ENCODE measurements at places on chromosomes 3 and 15. TPM values are rescaled to one million over a fixed set of nuclear protein-coding genes. Genes with fewer than 3 reads are reported as not detected.

Gene FMN1
- total RNA-seq = 42.1 TPM

- no peaks in the 10 kb centered on the region for H3K36me3 ChIP-seq
- DNase-seq = peak; percentile 66
- no peak overlapping the region for H3K4me3 ChIP-seq
These were observed 62.2 kb downstream of the ABTB1 start for GRCh38 chr3:127734754-127735473.

- no peak overlapping the region for H3K27ac ChIP-seq
- H3K4me3 ChIP-seq = no peak overlapping the region
- no peaks in the 10 kb centered on the region for H3K27me3 ChIP-seq
- peaks cover 23% of the 10 kb centered on the region for H3K4me1 ChIP-seq
- no peak for DNase-seq
These were observed 121.6 kb downstream of the UBE2E2 start for GRCh38 chr3:23324745-23325144.

DNA sequence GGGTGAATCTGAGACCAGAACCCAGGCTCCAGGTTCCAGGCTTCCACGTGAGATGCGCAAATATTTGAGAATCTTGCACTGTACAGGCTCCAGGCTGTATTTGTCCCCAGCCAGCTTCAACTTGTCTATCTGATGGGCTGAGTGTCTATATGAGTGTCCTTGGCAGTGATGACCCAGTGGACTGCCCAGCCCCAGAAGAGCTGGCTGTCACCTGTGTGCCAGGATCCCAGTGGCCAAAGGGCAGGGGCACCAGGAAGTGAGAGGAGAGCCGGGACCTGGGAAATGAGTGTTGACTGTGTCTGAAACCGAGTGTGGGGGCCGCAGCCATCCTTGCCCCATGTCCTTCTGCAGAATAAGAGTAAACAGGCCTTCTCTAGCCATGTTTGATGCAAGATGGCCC is 10.4 kb downstream of the FAH start:
- H3K27ac ChIP-seq = no peak overlapping the region
- peaks cover 2% of the 10 kb centered on the region for H3K36me3 ChIP-seq
- H3K4me3 ChIP-seq = no peak overlapping the region
- no peak for DNase-seq

- H3K36me3 ChIP-seq = no peaks in the 10 kb centered on the region
- no peak for DNase-seq
- no peak overlapping the region for H3K4me3 ChIP-seq
- H3K27me3 ChIP-seq = no peaks in the 10 kb centered on the region
- H3K27ac ChIP-seq = no peak overlapping the region
These were observed 56.7 kb upstream of the HACD2 start for GRCh38 chr3:123641505-123641904.

GRCh38 chr3:130811557-130811956 is 64.9 kb upstream of the PIK3R4 start:
- H3K4me1 ChIP-seq = no peaks in the 10 kb centered on the region
- H3K27me3 ChIP-seq = no peaks in the 10 kb centered on the region
- H3K36me3 ChIP-seq = no peaks in the 10 kb centered on the region
- H3K4me3 ChIP-seq = no peak overlapping the region
- DNase-seq = no peak

GRCh38 chr3:98985431-98985830 is 83.9 kb upstream of the DCBLD2 start:
- H3K36me3 ChIP-seq = no peaks in the 10 kb centered on the region
- no peaks in the 10 kb centered on the region for H3K27me3 ChIP-seq

DNA sequence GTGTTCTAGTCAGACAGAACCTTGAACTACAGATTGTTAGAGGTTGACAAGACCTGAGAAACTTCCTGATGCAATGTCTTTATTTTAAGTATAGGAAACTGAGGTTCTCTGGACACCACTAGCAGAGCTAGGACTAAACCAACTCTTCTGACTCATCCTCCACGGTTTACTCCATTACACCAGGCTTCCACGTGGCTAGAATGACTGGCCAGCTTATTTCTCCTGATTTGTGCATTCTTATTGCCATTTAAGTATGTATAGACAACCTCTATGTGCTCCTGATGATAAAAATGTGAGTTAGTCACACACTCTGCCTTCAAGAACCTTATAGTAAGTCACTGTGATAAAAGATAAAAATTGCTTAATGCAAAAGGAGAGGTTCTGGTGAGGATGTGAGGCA is 182.7 kb downstream of the MEX3B start:
- H3K4me1 ChIP-seq = no peaks in the 10 kb centered on the region
- H3K27ac ChIP-seq = no peak overlapping the region

GRCh38 chr3:130093741-130094391 is 12.2 kb downstream of the ALG1L2 start:
- H3K36me3 ChIP-seq = no peaks in the 10 kb centered on the region
- no peak overlapping the region for H3K4me3 ChIP-seq
- H3K27ac ChIP-seq = no peak overlapping the region
- H3K4me1 ChIP-seq = peaks cover 24% of the 10 kb centered on the region
